ENCODE measurements at places on chromosomes 12 and 14.

GRCh38 chr14:92832137-92832700, 38.1 kb downstream of the GOLGA5 start:
- no peak for DNase-seq

DNA sequence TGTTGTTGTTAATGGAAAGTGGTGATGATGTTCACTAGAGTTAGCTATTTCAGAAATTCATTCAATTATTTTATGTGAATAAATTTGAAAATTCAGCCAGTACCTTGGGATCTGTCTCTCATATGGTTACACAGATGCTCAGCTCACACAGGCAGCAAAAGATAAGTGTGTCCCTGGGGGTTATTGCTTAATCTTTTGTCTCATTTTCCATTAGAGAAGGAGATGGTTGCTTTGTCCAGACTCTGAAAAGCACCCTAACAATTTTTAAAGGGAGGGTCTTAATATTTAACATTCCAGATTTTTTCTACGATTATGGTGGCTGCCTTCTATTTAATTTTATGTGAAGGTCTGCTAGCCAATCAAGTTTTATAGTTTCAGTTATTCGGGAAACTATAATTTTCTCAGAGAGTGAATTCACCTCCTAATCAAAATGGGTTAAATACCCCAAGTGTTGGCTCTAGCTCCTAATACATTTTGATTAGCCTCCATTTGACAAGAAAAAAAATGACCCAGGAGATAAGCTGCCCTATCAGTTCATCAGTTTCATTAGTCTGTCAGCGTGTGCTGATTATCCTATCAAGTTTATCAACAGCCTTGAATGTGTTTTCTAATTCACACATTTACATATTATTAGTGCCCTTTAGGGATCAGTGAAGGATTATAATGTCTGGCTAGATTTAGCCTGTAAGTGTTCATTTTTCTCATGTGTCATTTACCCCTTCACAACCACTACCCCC, 282.1 kb downstream of the TMTC2 start:
- no peak for DNase-seq

DNA sequence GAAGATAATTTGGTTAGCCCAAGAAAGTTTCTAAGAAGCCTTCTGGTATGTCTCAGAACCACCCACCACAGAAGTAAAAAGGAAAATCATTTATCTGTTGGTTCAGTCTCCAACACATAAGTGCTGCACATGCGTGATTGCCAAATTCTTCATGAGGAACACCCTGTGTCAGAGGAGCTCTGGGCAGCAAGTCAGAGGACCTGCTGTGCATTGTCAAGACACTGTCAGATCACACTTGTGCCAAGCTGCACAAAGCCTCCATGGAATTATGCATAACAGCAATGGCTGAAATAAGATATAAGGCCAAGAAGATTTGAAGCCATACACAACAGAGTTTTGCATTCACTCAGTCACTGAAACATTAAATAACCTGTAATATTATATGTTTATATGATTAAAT, 1304.7 kb upstream of the FLRT2 start:
- DNase-seq = no peak

GRCh38 chr14:61811882-61812346, 49.7 kb downstream of the SNAPC1 start:
- no peak for DNase-seq

GRCh38 chr12:71158361-71158882, 623 bp upstream of the TSPAN8 start:
- no peak for DNase-seq

- no peak for DNase-seq
Observed at GRCh38 chr12:70590051-70590450, 47.2 kb downstream of the PTPRB start.

DNA sequence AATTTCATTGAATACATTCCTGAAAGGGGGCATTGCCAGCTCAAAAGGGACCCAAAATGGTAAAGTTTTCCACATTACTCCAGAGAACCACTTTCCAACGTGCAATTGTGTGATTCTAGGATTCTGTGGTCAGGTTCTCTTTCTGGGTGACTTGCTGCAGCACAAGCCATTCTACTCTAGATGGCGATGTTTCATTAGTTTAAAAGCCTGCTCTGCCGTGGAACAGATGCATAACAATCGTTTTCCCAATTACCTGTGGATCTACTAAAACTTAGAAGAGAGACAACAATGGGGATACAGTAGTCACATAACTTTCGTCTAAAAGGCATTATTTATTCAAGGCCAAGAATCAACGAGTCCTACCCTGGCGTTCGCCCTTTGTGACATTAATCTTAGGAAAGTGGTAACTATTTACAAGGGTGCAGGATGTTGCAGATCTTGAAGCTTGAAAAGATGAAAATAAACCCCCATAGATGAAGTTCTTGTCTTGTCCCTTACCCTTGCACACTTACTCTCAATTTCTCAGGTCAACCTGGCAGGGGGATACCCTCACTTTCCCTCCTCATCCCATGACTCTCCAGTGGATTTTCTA, 400.9 kb downstream of the SNAPC1 start:
- no peak for DNase-seq

GRCh38 chr12:97984974-97985580, 522.5 kb downstream of the RMST start:
- DNase-seq = no peak

- no peak for DNase-seq
Observed at GRCh38 chr12:70400124-70400523, 34.0 kb downstream of the KCNMB4 start.

GRCh38 chr12:123013185-123014095, 33.0 kb downstream of the ARL6IP4 start:
- no peak for DNase-seq

DNA sequence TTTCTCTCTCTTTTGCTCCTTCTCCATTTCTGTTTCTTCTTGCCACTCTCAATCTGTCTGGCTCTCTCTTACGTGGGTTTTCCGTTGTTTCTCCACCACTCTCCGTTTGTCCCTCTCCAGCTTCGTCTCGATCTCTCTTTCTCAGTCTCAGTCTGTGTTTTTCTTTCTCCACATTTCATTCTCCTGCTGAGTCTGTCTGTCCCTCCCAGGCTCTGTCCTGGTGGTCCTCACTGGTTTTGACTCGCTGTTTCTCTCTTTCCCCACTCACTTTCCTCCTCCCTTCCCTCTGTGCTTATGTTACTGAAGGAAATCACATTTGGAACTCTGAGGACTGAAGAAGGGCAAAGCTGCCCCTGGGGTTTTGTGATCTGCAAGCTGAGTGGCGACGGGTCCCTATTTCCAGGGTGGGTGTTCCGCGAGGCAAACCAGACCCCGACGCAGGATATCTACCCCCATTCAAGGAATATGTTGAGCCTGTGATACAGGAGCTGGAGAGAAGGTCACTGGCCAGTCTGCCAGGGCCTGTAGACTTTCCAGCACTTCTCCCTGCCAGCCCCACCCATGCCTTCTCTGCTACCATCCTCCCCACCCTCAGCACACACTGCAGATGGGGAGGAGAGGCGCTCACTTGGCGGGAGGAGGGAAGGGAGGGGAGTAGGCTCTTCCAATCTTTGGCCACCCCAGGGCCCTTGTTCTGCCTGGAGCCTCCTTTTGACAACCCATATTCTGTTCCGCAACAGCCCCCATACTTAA, 102.7 kb upstream of the MAP1LC3B2 start:
- DNase-seq = no peak

All from T-helper 1 cell (primary cell).